ENCODE measurements at places on chromosomes 5 and 9.

- DNase-seq, result peak; percentile 36
Observed at GRCh38 chr9:109640580-109641371, 139.2 kb upstream of the PALM2AKAP2 start.

- no peak for DNase-seq
Observed at GRCh38 chr5:36073595-36074216, 7.0 kb upstream of the UGT3A2 start.

DNA sequence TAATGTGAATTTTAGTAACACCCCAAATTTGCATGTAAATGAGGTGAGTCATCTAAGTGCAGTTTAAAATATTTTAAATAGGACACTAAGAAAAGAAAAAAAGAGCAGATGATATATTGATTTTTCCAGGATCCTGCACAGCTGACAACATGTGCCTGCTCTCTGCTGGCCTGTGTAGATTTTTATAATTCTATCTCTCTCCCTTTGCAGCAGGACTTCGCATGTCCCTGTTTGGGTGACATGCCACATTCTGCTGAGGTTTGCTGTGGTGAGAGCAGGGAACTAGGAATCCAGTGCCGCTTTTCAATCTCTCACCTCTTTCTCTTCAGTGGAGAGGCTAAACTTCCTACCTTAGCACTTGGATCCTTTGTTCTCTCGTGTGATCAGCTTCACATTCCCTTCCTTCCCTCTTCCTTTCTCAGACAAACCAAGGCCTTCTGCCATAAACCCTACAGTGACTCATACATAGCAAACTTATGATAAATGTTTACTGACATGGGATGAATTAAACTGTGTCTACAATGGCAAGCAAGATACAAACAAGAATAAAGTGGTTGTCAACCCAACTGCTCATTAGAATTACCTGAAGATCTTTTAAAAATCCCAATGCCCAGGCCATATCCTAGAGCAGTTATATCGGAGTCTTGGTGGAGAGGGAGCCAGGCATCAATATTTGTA lies 198.8 kb upstream of the EFNA5 start:
- peak; percentile 39 for DNase-seq

DNA sequence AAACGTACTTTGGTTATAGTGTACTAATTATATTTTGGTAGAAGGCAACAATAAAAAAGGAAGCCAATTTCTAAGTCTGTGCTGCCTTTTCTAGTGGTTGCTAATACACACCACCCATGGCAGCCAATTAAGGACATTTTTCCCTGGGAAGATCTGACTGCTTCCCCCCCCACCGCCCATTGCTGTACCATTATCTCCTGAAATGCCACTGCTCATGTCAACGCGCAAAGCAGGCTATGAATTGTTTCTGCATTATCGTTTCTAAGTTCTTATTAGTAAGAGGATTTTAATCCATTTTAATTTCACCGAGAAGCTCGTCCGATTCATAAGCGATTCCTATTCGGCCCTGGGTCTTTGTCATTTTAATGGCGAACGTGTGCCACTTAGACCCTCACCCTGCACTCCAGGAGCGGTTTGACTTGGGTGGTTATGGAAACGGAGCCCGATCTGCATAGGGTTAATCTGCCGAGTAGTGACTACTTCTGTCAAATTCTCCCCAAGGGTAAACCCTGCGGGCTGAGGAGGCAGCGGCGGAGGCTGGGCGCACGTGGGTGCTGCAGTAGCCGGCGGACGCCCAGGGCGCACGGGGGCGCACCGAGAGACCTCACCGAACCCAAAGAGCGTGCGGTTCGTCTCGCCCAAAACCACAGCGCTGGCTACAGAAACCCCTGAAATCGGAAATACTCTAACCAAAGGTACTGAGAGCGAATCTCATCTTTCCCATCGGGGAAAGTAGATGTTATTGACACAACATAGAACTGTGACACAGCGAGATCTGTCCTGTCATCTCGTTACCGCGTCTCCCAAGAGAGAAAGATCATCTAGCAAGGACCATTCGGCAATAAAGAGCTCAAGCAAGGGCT lies 55.8 kb upstream of the SHC3 start:
- no peak for DNase-seq

GRCh38 chr9:121284733-121285451 lies 16.9 kb downstream of the GSN start:
- DNase-seq, result no peak

DNA sequence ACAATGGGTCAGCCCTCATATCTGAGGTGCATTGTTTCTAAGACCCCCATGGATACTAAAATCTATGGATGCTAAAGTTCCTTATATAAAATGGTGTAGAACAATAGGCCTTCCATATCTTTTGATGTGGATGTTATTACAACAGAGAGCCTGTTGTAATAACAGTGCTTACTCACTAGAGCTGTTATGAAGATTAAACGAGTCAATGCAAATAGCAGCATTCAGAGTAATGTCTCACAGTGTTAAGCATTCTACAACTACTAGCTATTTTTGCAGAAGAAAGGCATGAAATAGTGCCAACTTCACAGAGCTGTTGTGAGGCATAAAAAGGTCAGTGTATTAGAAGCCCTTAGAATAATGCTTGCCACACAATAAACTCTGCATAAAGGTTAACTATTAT lies 13.0 kb downstream of the CHSY3 start:
- DNase-seq, result no peak

GRCh38 chr9:123267481-123268198 lies 746 bp downstream of the STRBP start:
- DNase-seq, result no peak

- peak; percentile 80 for DNase-seq
Observed at GRCh38 chr9:2341126-2341525, 280.5 kb upstream of the VLDLR start.

DNA sequence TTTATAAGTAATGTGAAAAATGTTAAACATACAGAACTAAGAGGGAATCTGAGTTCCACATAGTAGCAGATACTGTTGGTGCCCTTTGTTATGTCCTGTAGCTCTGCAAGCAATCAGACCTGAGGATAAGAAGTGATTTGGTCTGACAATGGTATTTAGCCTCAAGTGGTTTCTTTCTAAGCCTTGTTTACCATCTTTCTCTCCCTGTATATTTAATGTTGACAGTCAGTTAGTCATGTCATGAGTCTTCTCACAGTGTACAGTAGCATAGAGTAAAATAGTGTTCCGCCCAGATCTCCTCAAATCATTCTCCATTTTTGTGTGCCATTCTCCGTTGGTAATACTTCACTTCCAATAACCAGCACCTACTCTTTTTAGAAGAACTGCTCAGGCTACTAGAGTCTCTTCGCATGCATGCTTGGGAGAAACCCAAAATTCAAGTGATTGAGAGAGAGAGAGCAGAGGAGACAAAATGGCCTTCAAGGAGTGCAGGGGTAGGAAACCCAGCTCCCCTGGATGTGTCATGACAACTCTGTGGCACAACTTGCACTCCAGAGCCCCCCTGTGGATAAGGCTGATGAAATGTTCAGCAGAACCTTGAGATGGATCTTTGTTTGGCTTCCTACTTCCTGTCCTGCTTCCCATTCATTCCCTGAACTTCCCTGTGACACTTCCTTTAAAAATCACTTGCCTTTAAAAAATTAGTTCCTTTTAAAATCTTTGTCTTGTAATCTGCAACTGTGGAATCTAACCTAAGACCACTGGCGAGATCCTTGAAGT lies 129.2 kb upstream of the FST start:
- DNase-seq, result no peak

GRCh38 chr5:156764176-156764971 lies 85.7 kb upstream of the PPP1R2B start:
- DNase-seq, result no peak

- DNase-seq, result no peak
Observed at GRCh38 chr9:31334837-31335528, 1049.5 kb upstream of the ACO1 start.

- DNase-seq, result peak; percentile 36
Observed at GRCh38 chr9:99385814-99386279, 163.8 kb downstream of the SEC61B start.

- DNase-seq, result no peak
Observed at GRCh38 chr9:93204470-93205043, 20.6 kb downstream of the WNK2 start.

- DNase-seq, result no peak
Observed at GRCh38 chr5:142197098-142197497, 88.5 kb downstream of the NDFIP1 start.

- DNase-seq, result no peak
Observed at GRCh38 chr9:38073882-38074281, 4.9 kb upstream of the SHB start.

- DNase-seq, result no peak
Observed at GRCh38 chr9:4284925-4285324, 14.9 kb downstream of the GLIS3 start.

DNA sequence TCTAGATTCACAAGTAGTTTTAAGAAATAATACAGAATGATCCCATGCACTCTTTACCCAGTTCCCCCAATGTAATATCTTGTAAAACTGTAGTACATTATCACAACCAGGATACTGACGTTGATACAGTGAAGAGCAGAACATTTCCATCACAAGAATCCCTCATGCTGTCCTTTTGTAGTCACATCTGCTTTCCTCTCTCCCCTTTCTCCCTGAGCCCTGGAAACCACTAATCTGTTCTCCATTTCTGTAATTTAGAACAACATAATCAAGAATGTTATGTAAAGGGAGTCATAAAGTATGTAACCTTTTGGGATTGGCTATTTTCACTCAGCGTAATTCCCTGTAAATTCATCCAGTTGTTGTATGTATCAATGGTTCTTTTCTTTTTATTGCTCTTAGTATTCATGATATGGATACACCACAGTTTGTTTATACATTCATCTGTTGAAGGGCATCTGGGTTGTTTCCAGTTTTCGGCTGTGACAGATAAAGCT lies 61.1 kb downstream of the ERCC6L2 start:
- no peak for DNase-seq

DNA sequence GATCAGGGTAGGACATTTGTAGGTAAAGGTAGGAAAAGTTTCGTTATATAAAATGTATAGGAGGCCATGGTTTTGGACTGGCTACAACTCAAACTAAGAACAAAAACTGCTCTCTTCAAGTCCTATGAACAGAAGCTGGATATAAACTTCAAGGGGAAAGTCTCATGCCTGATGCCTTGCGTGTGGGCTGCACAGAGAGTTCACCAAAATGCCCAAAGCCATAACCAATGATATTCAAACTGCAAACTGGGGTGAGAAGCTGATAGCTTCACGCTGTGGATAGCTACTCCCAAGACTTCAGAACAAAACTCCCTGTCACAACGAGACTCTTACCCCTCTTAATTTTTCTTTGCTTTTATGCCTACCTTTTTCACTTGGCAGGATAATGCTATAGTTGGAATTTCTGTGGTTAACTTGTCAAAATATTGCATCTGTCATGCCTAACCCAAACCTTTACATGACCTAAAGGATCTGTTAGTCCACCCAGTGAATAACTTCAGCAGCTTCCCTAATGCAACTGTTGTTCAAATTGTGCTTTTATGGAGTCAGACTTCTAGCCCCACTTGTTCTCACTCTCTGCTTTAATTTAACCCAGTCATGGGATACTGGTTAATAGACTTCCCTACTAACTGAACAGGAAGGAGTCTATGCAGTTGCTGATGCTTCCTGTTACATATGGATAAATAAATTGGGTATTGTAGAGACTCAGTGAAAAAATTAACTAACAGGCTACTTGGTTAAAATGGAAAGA lies 71.9 kb downstream of the SFXN1 start:
- DNase-seq, result no peak

DNA sequence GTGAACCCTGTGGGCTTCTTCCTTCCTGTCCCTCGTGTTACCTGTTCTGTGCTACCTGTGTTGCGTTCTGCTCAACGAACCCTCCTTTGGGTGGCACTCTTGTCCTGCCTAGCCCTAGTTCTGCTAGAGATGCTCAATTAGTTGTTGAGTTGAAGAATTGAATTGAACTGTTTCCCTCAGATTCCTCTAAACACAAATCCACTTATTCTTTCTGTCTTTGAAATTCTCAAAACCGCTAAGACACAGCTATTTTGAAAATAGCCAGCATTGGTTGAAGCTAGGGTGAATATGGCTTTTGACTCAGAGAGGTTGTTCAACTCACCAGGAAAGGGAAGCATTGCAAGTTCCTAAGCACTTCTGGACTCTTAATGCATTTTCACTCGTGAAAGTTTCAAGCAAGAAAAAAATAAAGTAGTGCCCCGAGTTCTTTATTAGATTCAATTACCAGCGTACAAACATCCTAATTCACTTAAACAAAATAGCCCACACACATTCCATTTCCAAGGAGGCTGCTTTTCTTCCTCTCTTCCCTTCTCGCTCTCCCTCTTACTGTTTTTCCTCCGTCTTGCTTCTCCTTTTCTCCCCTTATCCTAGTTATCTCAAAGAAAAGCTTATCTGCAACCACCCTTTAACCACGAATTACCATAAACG lies 642 bp upstream of the ITGA1 start:
- DNase-seq, result no peak

- peak; percentile 1 for DNase-seq
Observed at GRCh38 chr5:96280946-96281393, 152.1 kb downstream of the PCSK1 start.

GRCh38 chr9:134226221-134226930 lies 62.0 kb upstream of the RNU6ATAC start:
- DNase-seq, result no peak

DNA sequence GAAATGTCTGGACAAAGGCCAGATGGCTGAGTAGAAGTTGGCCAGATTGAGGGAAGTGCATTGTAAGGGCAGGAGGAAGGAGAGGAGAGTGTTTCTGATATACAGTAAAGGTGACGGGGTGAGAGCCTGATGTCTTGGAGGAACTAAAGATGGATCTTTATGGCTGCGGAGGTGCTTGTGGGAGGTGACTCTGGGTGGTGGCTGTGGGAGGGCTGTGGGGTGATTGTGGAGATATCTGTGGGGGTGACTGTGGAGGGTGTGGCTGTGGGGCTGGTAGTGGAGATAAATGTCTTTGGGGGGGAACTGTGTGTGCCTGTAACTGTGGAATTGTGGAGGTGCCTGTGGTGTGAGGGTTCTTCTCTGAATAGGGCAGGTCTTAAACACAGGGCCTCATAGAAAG lies 121.4 kb downstream of the CMYA5 start:
- DNase-seq, result no peak

DNA sequence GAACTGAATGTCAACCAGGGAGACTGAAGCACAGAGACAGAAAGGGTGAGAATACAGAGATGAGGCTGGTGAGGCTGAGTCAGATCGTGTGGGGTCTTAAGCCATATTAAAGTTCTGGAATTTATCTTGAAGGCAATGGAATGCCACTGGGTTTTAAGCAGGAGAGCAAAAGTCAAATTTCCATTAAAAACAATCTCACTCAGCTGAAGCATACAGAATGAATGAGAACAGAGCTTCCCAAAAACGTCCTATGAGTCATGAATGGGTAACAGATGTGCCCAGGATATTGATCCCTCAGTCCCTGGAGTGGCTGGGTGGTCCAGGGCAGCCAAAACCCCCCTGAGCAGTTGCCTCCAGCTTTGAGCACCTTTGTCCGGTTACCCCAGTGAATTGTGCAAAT lies 44.9 kb downstream of the PFDN1 start:
- no peak for DNase-seq

GRCh38 chr9:127216888-127217217 lies 47.7 kb upstream of the GARNL3 start:
- no peak for DNase-seq

GRCh38 chr9:86751956-86752355 lies 195.3 kb downstream of the GAS1 start:
- no peak for DNase-seq

DNA sequence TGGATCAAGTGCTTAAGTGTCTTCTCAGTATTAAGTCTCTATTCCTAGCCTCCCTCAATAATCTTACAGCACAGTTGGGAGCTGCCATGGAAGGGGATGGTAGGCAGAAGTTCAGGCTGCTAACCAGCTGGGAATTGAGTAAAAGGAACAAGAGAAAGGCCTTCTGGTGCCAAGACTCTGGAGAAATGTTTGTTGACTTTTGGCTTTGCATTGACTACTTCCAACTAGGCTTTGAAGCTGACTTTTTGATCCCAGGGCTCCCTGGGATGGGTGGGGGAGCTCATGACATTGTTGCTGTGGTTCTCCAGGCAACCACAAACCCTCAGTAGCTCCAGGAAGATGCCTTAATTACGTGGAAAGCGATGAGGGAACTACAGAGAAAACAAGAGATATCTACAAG lies 85.2 kb upstream of the HTR4 start:
- DNase-seq, result no peak

Data from skin of body (tissue), 3 donors.